ENCODE measurements at places on chromosomes 1 and 21.

GRCh38 chr1:223620297-223620897 is 45.1 kb downstream of the CAPN8 start:
- DNase-seq: no peak

DNA sequence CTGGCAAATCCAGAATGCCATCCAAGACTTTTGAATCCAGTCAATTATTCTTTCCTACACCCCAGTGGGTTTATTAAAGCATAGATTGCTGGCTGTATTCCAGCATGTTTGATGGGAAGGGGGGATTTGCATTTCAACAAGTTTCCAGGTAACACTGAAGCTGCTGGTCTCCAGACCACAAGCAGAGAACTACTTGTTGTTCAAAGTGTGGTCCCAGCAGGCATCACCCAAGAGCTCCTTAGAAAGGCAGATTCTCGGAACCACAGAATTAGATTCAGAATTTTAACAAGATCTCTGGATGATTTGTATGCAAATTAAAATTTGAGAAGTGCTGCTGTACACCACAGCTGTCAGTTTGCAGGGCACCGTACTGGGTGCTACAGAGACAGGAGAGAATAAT is 216.3 kb upstream of the FAM78B start:
- DNase-seq: no peak

GRCh38 chr1:168732736-168733135 is 3.7 kb upstream of the DPT start:
- no peak for DNase-seq

DNA sequence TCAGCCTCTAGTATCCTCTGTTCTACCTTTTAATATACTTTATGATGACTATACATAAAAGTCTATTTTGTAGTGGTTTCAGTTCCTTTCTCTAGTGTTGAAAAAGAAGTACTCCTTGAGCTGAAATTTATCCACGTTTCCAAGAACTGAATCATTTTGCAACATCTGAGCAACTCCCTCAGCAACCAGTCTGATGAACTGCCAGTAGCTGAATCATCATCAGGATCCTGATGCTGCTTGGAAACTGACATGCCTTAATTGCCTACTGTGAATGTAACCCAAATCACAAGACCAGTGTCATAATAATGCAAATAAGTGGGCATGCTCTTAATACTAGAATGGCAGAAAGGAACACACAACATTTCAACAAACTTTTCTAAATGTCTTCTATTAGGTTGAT is 103.3 kb downstream of the CYYR1 start:
- DNase-seq: peak; percentile 61

DNA sequence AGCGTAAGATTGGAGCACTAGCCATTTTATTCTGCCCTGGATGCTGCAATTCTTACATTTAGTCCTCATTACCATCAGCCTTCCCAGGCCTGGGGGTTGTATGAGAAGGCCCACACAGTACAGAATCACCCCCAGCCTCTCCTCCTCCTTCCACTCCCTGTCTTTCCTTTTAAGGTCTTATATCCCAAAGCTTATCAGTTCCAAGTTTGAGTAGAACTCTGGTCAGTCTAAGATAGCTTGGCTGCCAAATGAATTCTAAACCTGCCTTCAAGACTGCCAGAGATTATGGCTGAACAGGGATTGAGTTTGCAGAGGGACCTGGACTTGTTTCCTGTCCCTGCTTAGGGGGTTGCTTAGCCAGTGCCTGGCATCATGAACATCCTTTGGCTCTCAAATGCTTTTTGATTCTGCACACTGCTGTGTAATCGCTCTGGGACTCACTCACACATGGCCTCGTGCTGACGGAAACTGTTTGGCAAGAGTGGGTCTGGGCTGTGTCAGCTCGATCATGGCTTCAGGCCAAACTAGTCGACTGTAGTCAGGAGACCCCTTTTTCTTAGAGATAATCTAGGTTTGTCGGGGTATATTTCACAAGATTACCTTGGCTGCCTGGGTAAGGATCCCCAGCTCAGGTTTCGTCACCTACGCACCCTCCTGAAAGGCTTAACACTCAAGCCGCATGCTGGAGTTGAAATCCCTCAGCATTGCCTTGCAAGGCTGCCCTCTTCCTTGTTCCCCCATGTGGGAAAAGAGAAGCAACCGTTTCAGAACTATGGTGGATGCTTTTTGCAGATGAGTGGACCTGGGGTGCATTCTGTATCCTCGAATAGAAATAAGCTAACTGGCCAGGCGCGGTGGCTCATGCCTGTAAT is 252.6 kb downstream of the NFIA start:
- peak; percentile 19 for DNase-seq

- no peak for DNase-seq
Measured at GRCh38 chr21:43971992-43972255, 40.2 kb upstream of the TRAPPC10 start.

DNA sequence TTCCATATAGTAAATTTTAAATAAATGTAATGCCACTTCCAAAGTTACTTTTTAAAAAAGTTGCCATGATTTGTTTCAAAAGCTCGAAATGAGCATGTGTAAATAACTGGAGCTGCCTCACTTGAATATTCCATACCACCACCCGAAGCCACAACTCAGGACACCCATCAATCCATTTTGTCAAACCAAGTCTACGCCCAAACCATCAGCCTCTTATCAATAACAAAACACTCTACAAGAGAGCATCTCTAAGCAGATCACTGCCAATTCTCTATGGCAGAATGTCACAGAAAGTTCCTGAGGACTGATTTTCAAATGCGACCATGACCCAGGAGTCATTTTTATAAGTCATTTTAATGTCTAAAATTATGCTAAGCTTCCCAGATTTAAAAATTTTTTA is 4.5 kb downstream of the HNRNPR start:
- no peak for DNase-seq

GRCh38 chr1:201504799-201505502 is 2.0 kb downstream of the CSRP1 start:
- no peak for DNase-seq

DNA sequence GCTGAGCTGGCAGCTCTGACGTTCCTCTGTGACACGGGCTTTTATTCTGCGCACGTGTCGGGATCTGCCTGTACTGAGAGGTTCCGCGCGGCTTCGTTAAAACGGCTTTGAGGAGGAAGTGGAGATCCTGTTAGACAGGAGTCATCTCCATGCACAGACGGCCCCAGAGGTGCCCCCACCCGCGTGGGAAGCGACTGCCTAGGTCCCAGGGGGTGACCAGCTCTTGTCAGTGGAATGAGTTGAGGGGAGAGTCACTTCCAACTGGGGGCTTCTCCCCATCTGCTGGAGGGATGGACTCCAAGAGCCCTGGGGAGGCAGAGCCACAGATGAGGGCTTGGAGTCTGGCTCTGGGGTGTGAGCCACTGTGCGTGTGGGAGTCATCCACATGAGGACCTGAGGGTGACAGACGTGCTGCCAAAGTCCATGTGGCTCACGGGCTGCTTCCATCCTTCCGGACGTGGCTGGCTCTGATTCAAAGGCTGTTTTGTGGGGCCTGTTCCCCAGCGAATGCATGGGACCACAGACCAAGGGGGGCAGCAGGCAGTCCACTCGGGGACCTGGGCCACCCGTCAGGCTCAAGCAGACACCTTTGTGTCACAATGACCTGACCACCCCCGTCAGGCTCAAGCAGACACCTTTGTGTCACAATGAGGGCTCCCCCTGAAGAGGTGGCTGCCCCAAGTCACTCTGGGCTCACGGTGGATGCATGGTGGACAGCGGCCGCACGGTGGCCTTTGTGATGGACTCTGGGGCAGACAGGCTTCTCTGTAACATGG is 26.8 kb downstream of the PTTG1IP start:
- peak; percentile 24 for DNase-seq

GRCh38 chr1:12230549-12231275 is 882 bp downstream of the VPS13D start:
- peak; percentile 45 for DNase-seq

DNA sequence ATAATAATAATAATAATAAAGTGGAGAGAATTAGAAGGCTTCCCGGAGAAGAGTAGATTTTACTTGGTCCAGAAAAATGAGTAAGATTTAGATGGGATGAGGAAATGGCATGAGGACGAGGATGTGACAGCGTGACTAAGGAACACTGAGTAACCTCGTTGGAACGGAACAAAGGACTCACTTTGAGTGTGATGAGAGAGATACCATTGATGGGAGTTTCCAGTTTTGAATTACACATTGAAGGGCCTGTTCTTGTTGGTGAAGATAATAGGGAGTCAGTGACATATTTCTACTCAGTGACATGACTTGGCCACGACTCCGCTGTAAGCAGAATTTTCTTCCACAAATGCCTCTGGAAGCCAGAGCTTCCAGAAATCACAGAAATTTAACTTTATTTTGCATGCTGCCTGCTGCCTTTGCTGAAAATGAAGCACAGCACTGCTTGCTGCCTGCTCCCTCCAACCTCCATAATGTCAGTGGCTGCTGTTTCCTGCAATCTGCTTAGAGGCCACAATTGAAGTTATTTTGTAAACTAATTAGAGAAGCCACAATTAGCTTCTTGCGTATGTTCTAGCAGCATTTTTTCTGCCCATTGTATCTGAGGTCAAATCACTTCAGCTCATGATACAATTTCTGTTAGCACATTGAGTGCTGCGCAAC is 33.7 kb upstream of the FBXO28 start:
- peak; percentile 4 for DNase-seq

DNA sequence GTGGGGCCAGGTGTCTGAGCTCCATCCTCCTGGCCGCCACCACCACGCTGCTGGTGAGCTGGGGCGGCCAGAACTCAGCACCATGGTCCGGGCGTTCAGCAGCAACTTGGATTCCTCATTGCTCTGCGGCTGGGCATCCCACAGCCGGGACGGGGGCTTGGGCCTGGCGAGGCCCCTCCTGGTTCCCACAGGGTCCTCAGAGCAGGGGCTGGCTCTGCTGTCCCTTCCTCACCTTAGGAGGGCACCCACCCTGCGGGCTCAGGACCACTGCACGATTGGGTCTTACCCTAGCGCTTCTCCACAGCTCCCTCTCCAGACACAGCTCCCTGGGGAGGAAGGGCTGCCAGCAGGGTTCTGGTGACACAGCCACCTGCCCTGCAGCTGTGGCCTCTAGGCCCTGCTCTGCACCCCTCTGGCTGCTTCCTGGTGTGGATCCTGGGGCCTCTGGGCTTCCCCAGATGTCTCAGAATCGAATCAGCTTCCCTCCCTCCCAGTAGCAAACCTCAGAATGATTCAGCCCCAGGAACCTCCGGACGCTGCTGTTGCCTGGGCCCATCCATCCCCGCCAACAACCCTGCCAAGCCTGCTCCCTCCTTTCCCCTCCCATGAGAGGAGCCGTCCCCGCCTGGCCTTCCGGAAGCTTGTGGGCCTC is 25.0 kb downstream of the CRYAA start:
- DNase-seq: peak; percentile 89

- DNase-seq: no peak
Measured at GRCh38 chr1:87051965-87052364, 137.5 kb downstream of the HS2ST1 start.

DNA sequence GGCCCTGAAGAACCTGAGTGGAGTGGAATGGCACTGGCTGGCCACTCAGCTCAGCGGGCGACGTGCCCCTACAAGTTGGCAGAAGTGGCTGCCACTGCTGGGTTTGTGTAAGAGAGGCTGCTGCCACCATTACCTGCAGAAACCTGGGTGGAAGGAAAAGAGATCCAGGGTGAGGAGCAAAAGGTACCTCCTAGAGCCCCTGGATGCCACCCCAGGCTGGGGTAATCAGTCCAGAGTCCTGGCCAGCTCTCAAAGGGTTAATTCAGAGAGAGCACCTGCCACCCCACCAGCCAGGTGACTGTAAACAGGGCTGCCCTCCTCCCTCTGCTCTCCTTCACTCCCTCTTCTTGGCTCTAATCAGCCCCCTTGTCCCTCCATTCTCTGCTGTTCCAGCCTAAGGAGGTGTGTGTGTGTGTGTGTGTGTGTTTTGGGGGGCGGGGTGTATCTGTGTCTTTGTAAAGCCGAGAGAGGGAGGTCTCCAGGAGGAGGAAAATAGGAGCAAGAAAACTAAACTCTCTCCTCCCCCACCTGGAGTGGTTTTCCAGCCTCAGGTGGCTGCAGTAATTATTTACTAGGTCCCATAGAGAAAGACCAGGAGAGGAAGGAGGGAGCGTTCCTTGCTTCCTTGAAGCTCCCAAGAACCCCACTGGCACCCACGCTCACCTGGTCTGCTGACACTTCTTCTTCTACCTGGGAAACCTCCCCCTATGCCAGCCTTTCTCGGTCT is 12.6 kb downstream of the TRIM46 start:
- no peak for DNase-seq

DNA sequence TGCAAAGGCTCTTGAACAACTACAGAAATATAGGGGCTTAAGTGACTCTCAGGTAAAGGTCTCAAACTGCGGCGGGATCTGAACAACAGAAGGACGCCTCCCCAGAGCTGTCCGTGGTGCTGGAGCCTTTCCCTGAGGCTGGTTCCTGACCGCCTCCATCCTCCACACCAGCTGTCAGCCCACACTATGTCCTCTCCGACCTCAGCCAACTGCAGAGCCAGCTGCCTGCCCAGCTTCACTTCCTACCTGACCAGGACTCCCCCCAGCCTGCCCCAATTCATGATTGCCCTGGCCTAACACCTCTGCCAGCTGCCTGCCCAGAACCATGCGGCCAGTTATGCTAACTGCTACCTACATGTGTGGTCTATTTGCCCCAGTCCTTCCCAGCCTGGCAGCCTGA is 63.6 kb upstream of the ZC3H12A start:
- DNase-seq: peak; percentile 8

GRCh38 chr1:173017792-173018191 is 32.9 kb downstream of the TNFSF18 start:
- DNase-seq: no peak

DNA sequence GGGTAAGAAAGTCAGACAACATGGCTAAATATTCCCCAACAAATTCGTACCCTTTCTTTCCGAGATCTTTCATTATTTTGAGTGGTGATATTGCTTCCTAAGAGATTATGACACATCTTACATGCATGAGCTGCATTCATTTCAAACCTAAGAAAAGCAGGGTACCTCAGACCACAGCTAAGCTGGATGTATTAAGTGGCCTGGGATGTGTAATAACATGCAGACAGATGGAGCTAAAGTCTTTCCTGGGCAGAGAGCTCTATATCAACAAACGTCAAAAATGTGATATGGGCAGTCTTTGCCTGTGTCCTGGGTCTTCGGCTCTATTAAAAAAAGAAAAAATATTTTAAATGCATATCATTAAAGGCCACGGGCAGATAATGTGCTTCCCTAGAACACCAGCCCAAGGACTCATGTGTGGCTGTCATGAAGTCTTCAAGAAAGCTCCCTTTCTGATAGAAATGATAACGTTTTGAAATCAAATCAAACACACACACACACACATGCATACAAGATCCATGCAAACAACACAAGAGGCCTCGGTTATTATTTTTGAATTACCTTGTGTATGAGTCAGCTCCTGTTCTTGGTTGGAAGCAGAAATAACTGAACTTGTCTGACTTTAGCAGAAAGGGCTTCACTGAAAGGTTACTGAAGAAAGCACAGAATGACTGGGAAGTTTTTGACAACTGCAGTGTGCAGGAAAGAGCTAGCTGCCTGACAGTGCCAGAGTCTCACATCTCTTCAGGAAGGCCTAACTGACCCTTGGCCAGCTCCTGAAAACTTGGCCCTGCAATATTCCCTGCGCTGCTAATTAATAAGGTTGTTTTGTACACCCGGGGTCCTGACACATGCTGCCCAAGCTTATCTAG is 231.2 kb downstream of the DSCAM start:
- no peak for DNase-seq
